ENCODE measurements at places on chromosomes 6 and 20.

GRCh38 chr6:38775870-38776269 lies 60.8 kb downstream of the DNAH8 start:
- DNase-seq: no peak

- no peak for DNase-seq
Measured at GRCh38 chr20:43662943-43663655, 3.8 kb upstream of the MYBL2 start.

- no peak for DNase-seq
Measured at GRCh38 chr6:126812010-126812409, 306.5 kb upstream of the RSPO3 start.

DNA sequence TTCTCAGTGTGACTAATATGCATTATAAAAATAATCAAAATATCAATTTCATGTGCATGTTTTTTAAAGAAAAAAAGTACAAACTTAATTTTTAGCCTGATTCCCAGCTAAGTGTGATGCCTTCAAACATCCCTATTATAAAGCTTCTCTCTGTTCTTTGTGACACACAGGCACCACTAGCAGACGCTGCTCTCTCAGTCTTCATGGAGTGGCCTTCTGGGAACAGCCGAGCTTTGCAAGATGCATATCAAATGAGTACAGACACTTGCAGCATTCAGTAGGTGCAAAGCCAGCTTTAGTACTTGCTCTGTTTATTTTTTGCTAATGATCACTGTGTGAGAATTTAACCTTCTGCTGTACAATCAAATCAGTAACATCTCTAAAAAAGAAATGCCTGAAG lies 340.0 kb downstream of the ADGRB3 start:
- no peak for DNase-seq

- DNase-seq: no peak
Measured at GRCh38 chr6:125812394-125813292, 21.9 kb downstream of the NCOA7 start.

GRCh38 chr6:24985323-24985722 lies 49.6 kb upstream of the RIPOR2 start:
- DNase-seq: no peak

DNA sequence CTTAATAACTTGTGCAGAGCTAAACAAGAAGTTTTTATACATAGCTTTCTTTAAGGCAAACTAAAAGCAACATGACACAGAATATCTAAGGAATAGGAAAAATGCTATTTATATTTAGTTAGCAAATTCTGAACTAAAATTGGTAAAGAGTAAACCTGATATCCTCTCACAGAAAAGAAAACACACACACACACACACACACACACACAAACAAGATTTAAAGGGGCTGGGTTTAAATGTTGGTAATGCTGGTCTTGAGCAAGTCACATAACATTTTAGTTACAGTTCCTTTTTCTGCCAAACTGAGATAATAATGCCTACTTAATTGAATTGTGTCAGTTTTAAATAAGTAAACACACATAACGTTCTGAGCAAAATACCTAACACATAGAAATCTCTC lies 1.6 kb downstream of the TRDN start:
- no peak for DNase-seq

DNA sequence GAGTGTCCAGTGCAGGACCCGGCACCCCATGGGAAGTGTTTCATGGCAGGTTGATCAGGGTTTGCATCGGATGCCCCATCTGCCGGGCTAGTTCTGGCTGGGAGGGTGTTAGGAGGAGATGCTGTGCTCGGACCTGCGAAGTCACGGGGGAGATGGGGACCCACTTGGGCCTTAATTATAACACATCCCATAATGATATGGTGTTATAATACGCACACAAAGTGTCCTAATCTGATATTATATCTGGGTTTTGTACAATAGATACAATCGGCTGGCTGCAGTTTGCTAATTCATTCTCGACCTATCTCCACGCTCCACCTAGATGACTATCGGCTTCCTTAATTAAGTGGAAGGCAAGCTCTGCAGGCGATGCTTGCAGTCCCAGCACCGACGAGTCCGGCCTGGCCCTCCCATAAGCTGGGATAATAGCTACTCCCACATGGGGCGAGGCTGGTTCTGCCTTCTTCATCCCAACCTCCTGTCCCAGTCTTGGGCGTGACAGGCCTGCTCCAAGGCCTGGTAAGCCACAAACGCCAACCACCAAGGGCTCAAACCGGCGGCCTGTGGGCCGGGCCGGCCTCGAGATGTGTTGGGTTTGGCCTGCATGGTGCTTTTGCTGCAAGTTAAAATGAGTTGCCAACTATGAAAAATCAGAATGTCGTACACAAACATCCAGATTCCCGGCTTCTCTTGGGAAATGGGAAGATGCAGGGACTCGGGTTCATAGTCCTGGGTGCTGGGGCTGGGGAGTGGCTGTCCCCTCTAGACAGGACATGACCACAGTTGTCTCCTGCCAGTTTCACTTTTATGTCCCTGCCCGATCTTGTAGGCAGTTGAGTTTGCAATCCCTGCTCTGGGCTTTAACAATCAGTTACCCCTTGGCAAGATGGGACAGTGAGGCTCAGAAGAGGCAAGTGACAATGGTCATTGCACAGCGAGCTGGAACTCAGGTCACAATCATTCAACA lies 32.7 kb downstream of the CEBPB start:
- no peak for DNase-seq

DNA sequence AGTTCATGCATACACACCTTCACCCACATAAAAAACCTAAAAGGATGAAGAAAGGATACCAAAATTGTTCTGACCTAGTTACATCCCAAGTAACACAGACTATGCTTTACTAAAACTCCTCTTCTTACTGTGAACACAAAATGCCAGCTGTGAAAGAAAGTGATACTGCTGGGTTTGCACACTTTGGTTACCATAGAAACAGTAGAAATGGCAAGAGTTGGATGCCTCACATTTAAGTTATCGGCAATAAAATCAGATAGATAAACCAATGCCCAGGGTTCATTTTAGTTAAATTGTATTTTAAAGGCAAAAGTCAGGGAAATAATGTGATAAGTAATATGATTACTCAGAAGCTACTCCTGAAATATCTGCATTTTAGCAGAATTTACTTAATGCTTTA lies 161.9 kb downstream of the CDK19 start:
- DNase-seq: no peak

DNA sequence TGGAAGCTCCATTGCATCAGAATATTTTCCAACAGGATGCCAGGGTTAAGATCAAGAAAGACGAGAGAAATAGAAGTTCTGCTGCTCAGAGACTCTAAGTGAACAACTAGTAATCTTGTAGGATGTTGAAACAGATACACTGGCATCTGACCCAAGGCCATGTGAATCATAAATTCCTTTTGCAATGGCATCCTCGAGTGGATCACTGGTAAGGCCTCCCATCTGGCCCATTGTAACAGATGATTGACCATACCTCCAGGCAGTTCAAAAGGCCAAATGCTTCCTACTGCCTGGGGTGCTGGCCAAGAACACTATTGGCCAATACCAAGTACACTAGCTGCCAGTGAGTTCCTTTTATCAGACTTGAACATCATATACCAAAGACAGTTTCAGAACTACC lies 9.9 kb upstream of the SLC17A3 start:
- no peak for DNase-seq

DNA sequence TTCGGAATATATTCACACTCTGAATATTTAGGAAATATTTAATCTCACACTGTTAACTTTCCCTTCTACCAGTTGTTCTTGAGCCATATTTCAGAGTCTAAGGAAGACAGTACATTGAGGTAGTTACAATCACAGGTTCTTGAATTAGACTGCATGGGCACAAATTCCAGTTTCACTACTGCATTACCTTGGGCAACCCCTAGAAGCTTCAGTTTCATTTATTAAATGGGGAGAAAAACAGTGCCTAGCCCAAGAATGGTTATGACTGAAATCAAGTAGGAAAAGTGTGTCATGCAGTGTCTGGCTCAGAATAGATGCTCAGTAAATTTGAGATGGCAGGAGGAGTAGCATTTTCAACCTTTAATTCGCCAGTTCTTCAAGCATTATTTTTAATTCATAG lies 124.5 kb upstream of the SAMD5 start:
- no peak for DNase-seq

DNA sequence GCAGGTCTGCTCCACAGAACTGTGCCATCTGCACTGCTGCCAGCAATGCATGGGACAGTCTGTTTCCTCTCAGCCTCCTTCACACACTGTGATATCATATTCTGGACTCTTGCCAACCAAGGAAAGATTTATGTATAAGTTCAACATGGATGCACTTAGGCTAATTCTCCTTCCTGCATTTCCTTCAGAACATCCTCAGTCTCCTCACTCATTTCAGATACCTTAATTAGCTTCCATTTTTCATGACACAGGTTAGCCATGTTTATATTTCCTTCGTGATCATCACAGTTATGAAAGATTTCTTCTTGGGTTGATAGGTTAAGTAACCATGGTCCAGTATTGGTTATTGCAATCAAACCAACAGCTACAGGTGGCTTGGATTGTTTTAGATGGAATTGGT lies 46.4 kb upstream of the DDR1 start:
- no peak for DNase-seq

- no peak for DNase-seq
Measured at GRCh38 chr6:70045413-70045812, 179.1 kb downstream of the COL19A1 start.

GRCh38 chr20:24027229-24027628 lies 38.6 kb upstream of the GGTLC1 start:
- DNase-seq: no peak

DNA sequence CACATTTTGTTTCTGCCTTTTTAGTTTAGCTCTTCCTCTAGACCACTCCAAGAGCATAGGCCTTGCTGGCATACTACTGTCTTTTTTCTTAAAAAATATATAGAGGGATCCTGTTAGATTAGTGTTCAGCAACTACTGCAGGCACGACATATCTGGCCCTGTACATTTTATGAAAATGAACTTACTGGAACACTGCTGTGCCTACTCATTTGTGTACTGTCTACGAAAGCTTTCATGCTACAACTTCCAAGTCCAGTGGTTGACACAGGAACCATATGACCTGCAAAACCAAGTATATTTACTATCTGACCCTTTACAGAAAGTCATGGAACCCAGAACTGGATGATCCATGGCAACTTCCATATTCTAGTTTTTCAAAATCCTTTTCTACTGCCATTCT lies 66.6 kb upstream of the SPTLC3 start:
- DNase-seq: no peak

Measured in progenitor cell of endocrine pancreas (in vitro differentiated cells).